ENCODE measurements at places on chromosomes 6 and 20. TPM values are rescaled to one million over a fixed set of nuclear protein-coding genes. Genes with fewer than 3 reads are reported as not detected.

The GPLD1 gene
- 5.3 TPM for polyA plus RNA-seq

The SHLD1 gene
- polyA plus RNA-seq, result 7.6 TPM

The ARMH2 gene
- not detected for polyA plus RNA-seq

The PNLDC1 gene
- 0.07 TPM for polyA plus RNA-seq

The UBE2J1 gene
- polyA plus RNA-seq, result 59.3 TPM

The RNF144B gene
- polyA plus RNA-seq, result 20.5 TPM

The SCAND1 gene
- polyA plus RNA-seq, result 23.9 TPM

The ANKS1A gene
- polyA plus RNA-seq, result 42.0 TPM

DNA sequence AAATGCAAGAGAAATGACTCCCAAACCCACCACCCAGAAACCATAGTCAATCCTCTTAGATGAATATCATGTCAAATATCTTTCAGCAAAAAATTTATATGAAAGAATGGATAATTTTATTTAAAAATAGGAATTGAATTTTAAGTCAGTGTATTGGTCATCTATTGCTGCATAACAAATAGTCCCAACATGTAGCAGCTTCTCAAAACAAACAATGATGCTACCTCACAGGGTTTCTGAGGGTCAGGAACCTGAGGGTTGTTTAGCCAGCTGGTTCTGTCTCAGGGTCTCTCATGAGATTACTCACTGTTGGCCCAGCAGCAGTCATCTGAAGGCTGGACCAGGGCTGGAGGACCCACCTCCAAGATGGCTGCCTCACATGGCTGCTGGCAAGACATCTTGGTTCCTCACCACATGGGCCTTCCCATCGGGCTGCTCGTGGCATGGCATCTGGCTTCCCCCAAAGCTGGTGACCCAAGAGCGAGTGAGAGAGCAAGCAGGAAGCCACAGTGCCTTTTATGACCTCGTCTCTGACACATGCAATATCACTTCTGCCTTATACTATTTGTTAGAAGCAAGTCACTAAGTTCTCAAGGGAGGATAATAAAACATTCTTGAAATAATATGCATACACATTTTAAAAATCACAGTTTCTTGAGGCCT, 36.3 kb downstream of the BANF2 start:
- DNase-seq, result no peak

DNA sequence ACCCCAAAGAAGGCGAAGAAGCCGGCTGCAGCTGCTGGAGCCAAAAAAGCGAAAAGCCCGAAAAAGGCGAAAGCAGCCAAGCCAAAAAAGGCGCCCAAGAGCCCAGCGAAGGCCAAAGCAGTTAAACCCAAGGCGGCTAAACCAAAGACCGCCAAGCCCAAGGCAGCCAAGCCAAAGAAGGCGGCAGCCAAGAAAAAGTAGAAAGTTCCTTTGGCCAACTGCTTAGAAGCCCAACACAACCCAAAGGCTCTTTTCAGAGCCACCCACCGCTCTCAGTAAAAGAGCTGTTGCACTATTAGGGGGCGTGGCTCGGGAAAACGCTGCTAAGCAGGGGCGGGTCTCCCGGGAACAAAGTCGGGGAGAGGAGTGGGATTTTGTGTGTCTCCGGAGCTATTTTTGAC, 69.6 kb downstream of the HFE start:
- no peak for DNase-seq

DNA sequence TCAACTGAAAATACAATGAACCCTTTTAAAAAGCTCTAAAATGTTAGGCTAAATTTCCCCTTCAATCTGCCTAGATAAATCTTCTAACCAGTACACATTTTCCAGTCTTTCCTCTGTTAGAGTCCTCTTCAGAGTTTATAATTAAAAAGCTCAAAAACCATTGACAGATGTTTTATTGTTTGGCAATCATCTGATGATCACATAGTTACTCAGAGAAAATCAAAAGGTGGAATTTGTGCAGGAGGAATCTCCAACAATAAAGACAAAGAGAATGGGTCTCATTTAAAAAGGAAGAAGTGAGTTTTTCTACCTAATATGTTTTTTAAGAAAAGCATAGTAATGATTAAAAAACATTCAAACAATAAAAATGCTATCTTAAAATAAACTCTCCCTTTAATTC, 3.1 kb downstream of the TRAPPC3L start:
- no peak for DNase-seq

DNA sequence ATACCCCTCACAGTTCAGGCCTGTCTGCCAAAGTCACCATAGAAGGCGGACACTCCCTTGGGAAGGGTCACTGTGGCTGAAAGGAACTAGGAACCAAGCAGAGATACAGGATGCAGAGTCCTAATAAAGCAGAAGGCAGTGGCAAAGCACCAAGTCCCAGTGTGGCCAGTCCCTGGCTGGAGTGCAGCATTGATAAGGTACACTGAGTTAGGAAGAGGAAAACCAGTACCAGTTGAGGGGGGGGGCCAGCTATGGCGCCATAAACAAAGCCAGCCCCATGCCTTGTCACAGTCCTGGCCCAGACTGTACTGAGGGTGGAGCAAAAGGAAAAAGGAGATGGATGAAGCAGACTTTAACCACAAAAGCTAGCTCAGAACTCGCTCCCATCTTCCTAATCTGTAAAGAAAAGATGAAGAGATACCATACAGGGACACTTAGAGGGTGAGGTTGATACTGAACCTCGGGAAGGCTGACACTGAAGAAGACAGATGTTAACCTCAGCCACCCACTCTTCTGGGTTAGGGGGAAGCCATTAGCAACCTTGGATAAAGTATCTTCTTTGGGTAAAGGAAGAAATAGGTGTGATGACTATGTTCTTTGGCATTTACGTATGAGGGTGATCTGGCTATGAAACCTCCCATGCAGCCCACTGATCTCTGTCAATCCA, 7.8 kb downstream of the ABHD12 start:
- DNase-seq, result no peak

DNA sequence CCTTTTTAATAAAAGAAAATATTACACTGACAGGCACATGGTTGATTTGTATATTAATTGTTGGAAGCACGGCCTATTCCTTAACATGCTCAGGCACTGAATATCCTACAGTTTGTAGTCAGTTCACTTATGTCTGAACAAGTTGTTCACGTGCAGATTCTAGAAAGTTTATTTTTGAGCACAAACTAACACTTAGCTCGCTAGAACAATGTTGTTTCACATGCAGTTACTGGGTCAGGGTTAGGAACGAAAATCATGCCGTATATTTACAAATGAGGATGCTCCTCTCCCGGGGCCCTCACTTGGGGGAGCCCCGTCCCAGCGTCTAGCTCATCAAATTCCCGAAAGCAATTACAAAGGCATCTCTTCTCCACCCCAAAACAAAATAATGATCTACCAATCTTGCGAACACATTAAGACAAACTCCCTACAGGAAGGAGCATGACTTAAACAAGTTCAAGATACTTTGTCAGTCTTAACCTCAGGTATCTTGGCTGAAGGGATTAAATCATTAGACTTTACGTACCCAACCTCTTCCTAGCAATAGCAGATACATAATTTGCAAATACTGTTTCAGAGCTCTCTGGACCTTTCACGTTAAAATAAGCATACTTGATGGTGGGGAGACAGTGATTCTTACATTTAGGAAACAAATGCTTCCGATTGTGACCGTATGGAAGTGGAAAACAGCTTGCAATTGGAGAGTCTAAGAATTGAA, 1.5 kb downstream of the MAP7 start:
- no peak for DNase-seq

GRCh38 chr20:57257701-57258453, 8.6 kb downstream of the BMP7 start:
- no peak for DNase-seq

GRCh38 chr20:43533060-43533459, 25.6 kb downstream of the L3MBTL1 start:
- no peak for DNase-seq

- DNase-seq, result no peak
Observed at GRCh38 chr6:1850121-1850839, 240.6 kb downstream of the FOXC1 start.

DNA sequence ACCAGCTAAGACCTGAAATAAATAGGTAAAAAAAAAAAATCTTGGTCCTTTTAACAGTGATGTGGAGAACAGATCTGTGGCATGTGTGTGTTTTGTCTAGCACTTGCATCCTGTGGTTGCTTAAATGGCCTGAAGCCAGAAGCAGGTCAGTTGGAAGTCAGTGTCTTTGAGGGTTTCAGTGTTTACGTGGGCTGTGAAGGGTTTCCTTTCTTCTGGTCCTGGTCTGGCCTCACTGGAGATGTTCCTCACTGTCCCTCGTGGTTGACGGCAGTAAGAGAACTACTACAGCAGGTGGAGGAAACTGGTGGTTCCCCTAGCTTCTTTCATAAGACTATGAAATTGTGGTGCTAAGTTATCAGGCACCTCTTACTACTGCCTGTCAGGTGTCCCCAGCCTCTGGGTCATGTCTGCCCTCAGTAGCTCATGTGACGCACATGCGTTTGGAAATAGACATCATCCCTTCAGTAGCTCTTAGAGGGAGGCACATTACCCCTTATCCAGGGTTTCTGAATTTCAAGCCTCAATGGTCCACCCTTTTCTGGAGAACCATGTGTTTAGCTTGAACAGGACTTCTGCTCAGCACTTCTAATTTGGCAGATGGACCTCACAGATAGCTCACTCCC, 59.4 kb upstream of the SCP2D1 start:
- no peak for DNase-seq

DNA sequence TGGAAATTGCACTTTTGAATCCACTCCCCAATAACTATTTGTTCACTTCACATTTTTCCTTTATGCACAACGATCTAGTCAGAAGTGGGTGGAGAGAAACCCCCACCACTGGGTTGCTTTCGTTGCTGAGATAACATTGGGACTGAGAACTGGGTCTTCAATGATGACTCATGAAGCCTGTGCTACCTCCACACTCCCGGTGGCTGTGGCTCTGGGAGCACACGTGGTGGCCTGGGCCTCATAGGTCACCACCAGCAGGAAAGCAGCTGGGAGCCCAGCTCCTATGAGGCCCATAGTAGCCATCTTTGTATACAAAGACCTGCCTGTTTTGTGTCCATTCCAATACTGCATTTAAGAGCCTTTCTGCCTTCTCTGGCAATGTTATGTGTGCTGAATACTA, 178.0 kb upstream of the SASH1 start:
- no peak for DNase-seq

- no peak for DNase-seq
Observed at GRCh38 chr20:22489626-22490286, 94.6 kb downstream of the FOXA2 start.

DNA sequence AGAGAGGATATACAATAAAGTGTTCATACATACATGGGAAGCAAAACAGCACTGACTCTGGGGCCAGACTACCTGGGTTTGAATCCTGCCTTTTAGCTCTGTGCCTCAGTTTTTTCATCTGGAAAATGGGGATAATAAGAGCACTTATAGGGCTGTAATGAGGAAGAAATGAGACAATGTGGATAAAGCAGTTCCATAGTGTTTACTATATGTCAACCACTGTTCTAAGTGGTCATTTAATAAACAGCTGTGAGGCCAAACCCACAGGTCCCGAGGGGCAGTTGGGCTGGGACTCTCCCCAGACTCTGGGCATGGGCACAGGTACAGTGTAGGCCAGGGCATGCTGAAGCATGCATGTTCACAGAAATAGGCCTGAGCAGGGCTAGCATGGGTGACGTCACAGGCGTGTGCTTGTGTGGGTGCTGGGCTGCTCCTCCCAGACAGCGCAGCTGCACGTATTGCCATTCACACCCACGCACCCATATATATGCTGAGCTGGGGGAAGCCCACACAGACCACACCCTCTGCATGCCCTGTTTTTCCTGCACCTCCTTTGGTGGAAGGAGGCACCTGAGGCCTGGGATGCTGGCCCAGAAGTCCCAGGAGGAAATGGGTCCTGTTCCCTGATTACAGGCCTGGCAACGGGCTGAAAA, 3.5 kb upstream of the PLCG1 start:
- DNase-seq, result no peak

DNA sequence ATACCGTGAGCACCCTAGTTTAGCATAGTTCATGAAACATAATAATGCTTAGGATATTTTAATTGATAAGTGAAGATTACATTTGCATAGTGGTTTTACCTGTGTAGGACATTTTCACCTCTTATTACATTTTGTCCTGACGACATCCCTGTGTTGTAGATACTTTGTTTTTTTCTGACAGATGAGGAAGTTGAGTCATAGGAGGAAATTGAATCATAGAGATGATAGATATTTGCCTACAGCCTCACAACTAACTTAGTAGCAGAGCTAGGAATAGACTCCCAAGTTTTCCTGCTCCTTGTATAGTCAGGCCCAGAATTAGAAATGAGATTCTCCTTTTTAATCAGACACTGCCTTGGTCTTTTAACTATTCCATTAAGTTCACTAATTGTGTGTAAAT, 100.5 kb upstream of the SUPT3H start:
- DNase-seq, result no peak

GRCh38 chr6:44735630-44735963, 348.1 kb downstream of the CDC5L start:
- no peak for DNase-seq

- no peak for DNase-seq
Observed at GRCh38 chr6:105161421-105161820, 18.4 kb downstream of the POPDC3 start.

DNA sequence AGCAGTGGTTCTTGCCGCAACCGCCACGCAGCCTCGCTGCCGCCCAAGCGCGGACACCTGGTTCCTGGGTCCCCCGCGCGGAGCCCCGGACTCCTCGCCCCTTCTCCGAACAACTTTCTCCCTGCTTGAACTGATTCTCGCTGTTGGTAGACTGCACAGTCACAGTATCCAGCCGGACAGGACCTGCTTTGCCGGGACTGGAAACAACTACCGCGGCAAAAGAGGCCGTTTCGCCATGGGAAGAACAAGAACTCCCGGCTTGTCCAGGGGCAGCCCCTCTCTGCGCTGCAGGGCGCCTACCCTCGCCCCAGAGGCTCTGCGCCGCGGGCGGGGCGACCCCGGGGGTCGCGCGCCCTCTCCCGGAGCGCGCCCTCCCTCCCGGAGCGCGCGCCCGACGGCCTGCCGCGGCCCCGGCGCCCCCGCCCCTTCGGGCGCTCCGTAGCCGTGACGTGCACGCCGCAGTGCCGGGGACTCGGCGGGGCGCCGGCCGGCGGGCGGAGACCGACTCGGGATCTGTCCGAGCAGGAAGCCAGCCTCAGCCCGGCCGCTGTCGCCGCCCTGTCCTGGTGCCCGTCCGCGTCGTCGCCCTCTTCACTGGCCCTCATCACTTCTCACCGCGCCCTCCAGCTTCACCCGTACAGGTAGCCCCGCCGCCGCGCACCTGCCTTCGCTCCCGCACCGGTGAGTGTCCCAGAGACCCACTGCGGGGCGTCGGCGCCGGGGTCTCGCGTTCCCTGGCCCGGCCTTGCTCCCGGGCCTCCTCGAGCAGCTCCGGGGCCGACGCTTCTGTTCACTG, at the start of gene MYO6:
Gene MYO6, plus strand, starts transcription at position 497 of the 796 bp plus-strand sequence. CDS start 68,309 bp downstream, outside the sequence.
- peak; percentile 74 for DNase-seq

GRCh38 chr6:56764081-56764566, 121.4 kb upstream of the DST start:
- DNase-seq, result no peak

- DNase-seq, result peak; percentile 45
Observed at GRCh38 chr6:155126727-155127439, 131.8 kb downstream of the TIAM2 start.
